Aorta (tissue), 5 donors: ENCODE measurements at places on chromosomes 5 and 9.

DNA sequence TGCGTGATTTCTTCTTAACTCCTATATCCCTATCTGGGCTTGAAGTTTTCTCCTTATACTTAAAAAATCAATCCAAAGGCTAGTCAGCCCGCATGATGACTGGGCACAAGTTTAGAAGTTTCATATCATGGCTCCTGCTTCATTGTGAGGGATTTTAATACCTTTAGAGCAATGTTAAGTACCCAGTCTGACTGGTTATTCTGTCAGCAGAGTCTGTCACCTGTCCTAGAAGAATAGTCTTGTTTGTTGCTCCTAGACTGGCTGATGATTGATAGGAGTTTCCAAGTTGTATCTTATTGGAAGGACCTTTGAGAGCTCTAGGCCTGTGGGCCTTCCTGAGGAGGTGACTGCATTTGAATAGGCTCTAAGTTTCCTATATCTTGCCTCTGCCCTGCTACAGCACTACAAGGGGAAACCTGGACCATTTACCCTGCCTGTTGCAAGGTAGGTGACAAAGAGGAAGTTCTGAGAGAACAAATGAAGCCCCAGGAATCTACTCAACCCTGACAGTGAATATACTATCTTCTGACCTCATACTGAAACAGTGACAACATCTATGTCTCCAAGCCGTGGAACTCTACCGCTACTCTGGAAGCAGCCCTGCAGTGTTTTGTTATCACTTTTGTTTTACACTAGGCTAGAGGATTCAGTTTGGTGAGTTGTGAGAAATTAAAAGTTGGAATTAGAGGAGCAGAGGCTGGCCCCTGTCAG is 66.5 kb downstream of the F2RL2 start:
- DNase-seq, result no peak
- H3K36me3 ChIP-seq, result no peaks in the 10 kb centered on the region
- no peak overlapping the region for H3K4me3 ChIP-seq
- H3K27me3 ChIP-seq, result no peaks in the 10 kb centered on the region
- H3K27ac ChIP-seq, result no peak overlapping the region

GRCh38 chr9:96874947-96875460 is 20.7 kb upstream of the ZNF782 start:
- H3K27ac ChIP-seq, result no peak overlapping the region
- H3K36me3 ChIP-seq, result no peaks in the 10 kb centered on the region
- peaks cover 2% of the 10 kb centered on the region for H3K4me1 ChIP-seq
- no peaks in the 10 kb centered on the region for H3K27me3 ChIP-seq
- no peak for DNase-seq
- H3K4me3 ChIP-seq, result no peak overlapping the region

- no peak overlapping the region for H3K27ac ChIP-seq
- H3K36me3 ChIP-seq, result no peaks in the 10 kb centered on the region
- DNase-seq, result no peak
- no peaks in the 10 kb centered on the region for H3K4me1 ChIP-seq
- no peak overlapping the region for H3K4me3 ChIP-seq
- no peaks in the 10 kb centered on the region for H3K27me3 ChIP-seq
Observed at GRCh38 chr5:16550316-16550952, 66.4 kb downstream of the RETREG1 start.

- H3K4me3 ChIP-seq, result no peak overlapping the region
- peaks cover 5% of the 10 kb centered on the region for H3K4me1 ChIP-seq
- H3K27ac ChIP-seq, result no peak overlapping the region
- DNase-seq, result no peak
- H3K27me3 ChIP-seq, result no peaks in the 10 kb centered on the region
Observed at GRCh38 chr9:33943389-33943788, 105.3 kb downstream of the UBAP2 start.

GRCh38 chr5:14414007-14414406 is 167.6 kb upstream of the OTULINL start:
- H3K36me3 ChIP-seq, result no peaks in the 10 kb centered on the region
- no peaks in the 10 kb centered on the region for H3K4me1 ChIP-seq
- no peak for DNase-seq
- H3K4me3 ChIP-seq, result no peak overlapping the region
- no peak overlapping the region for H3K27ac ChIP-seq
- H3K27me3 ChIP-seq, result no peaks in the 10 kb centered on the region

- peak overlapping the region; percentile 23 for H3K27ac ChIP-seq
- no peak overlapping the region for H3K4me3 ChIP-seq
- H3K36me3 ChIP-seq, result no peaks in the 10 kb centered on the region
Observed at GRCh38 chr5:71748360-71748759, 29.3 kb downstream of the CARTPT start.

- no peak overlapping the region for H3K27ac ChIP-seq
- no peaks in the 10 kb centered on the region for H3K27me3 ChIP-seq
- no peak for DNase-seq
- H3K36me3 ChIP-seq, result no peaks in the 10 kb centered on the region
- H3K4me1 ChIP-seq, result peaks cover 2% of the 10 kb centered on the region
- no peak overlapping the region for H3K4me3 ChIP-seq
Observed at GRCh38 chr5:113212244-113212920, 222.4 kb downstream of the TSSK1B start.

DNA sequence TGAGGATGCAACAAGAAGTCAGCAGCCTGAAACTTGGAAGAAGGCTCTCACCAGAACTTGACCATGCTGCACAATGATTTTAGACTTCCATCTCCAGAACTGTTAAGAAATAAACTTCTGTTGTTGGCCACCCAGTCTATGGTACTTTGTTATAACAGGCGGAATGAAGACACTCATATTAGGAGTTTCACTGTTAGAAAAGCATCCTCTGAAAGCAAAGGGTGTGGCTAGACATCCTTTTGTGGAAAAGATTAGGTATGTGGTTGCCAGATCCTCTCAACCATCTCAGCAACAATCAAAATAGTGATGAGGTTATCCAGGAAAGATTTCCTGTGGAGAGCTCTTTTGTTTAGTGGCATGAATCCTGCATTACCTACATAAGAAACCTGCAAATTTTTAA is 20.7 kb downstream of the ITGA2 start:
- no peak for DNase-seq
- no peaks in the 10 kb centered on the region for H3K36me3 ChIP-seq
- no peaks in the 10 kb centered on the region for H3K4me1 ChIP-seq
- H3K27me3 ChIP-seq, result no peaks in the 10 kb centered on the region
- H3K4me3 ChIP-seq, result no peak overlapping the region

- peaks cover 12% of the 10 kb centered on the region for H3K36me3 ChIP-seq
- no peaks in the 10 kb centered on the region for H3K27me3 ChIP-seq
- H3K4me1 ChIP-seq, result no peaks in the 10 kb centered on the region
- H3K4me3 ChIP-seq, result no peak overlapping the region
- no peak overlapping the region for H3K27ac ChIP-seq
Observed at GRCh38 chr5:36177715-36178523, 26.0 kb downstream of the SKP2 start.

- DNase-seq, result no peak
- no peak overlapping the region for H3K27ac ChIP-seq
- H3K4me3 ChIP-seq, result no peak overlapping the region
- H3K27me3 ChIP-seq, result no peaks in the 10 kb centered on the region
- H3K4me1 ChIP-seq, result no peaks in the 10 kb centered on the region
Observed at GRCh38 chr9:84270847-84271530, 69.6 kb downstream of the SLC28A3 start.

DNA sequence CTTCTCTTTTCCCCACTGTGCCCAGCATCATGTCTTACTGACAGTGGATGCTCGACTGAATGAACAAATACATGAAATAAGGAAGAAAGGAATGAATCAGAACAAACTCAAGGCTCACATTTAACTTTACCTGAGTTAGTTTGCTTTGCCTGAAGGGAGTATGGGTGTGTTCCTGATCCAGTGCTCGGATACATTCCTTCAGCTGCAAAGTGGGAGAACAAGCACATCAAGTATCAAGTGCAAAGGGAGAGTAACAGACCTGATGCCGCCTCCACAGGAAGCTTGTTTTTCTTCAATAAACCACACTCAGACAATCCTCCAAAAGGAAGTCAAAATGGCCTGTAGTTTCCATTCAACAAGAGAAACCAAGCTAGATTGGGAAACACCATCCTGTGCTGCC is 66.1 kb downstream of the KIF24 start:
- no peak overlapping the region for H3K27ac ChIP-seq
- no peak for DNase-seq
- H3K36me3 ChIP-seq, result no peaks in the 10 kb centered on the region
- H3K4me3 ChIP-seq, result no peak overlapping the region
- no peaks in the 10 kb centered on the region for H3K4me1 ChIP-seq

- H3K27me3 ChIP-seq, result no peaks in the 10 kb centered on the region
- DNase-seq, result no peak
- no peaks in the 10 kb centered on the region for H3K36me3 ChIP-seq
- H3K4me3 ChIP-seq, result no peak overlapping the region
- no peaks in the 10 kb centered on the region for H3K4me1 ChIP-seq
Observed at GRCh38 chr9:90249094-90249493, 393.5 kb downstream of the DIRAS2 start.

GRCh38 chr5:136276087-136276486 is 83.1 kb upstream of the SMIM32 start:
- no peaks in the 10 kb centered on the region for H3K36me3 ChIP-seq
- H3K4me3 ChIP-seq, result no peak overlapping the region
- no peak overlapping the region for H3K27ac ChIP-seq
- DNase-seq, result no peak

DNA sequence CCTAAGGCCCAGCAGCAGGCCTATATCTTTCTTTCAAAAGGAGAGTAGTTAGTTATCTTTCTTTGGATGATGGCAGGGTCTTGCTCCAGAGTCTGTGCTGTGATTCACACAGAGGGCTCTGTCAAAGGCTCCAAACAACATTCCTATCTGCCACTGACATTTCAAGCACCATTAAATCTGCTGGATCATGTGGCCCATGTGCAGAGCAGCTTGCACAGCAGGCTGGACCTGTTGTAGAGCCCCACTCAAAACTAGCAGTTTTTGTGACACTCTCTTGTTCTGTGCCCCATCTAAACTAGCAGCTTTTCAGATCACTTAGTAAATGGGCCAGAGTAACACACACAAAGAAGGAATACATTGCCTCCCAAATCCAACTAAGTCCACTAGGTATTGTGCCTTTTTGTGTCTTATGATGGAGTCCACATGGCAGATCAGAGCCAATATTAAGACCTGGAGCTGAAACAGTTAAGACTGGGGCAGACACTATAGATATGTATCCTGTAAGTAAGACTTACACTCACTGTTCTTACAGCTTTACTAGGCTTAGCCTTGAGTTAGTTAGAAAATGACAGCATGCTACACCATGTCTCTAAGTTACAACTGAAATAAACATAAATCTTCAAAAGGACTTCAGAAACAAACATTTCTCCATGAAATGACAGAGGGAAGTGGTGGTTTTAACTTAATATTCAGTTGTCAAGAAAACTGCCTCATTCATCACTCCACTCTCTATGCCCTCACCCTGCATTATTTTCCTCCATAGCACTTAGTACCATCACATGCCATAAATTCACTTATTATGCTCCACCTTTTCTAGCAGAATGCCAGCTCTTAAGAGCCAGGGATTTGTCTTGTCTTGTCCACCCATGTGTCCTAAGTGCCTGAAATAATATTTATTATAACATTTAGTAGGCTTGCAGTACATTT is 400.9 kb downstream of the RAB3C start:
- no peaks in the 10 kb centered on the region for H3K4me1 ChIP-seq
- no peaks in the 10 kb centered on the region for H3K27me3 ChIP-seq
- no peaks in the 10 kb centered on the region for H3K36me3 ChIP-seq
- no peak for DNase-seq
- H3K4me3 ChIP-seq, result no peak overlapping the region

GRCh38 chr9:126861707-126862103 is 1.3 kb downstream of the ZBTB34 start:
- no peaks in the 10 kb centered on the region for H3K27me3 ChIP-seq
- H3K27ac ChIP-seq, result no peak overlapping the region
- no peaks in the 10 kb centered on the region for H3K36me3 ChIP-seq
- H3K4me1 ChIP-seq, result peaks cover 11% of the 10 kb centered on the region

- no peaks in the 10 kb centered on the region for H3K27me3 ChIP-seq
- no peak overlapping the region for H3K27ac ChIP-seq
- no peak overlapping the region for H3K4me3 ChIP-seq
- no peaks in the 10 kb centered on the region for H3K4me1 ChIP-seq
- no peak for DNase-seq
Observed at GRCh38 chr9:128251732-128252100, 24.1 kb downstream of the GOLGA2 start.

GRCh38 chr9:94950579-94951323 is 224.3 kb downstream of the AOPEP start:
- peak overlapping the region; percentile 66 for H3K27ac ChIP-seq
- no peaks in the 10 kb centered on the region for H3K27me3 ChIP-seq
- H3K4me3 ChIP-seq, result no peak overlapping the region
- H3K4me1 ChIP-seq, result peaks cover 11% of the 10 kb centered on the region
- H3K36me3 ChIP-seq, result peaks cover 3% of the 10 kb centered on the region

DNA sequence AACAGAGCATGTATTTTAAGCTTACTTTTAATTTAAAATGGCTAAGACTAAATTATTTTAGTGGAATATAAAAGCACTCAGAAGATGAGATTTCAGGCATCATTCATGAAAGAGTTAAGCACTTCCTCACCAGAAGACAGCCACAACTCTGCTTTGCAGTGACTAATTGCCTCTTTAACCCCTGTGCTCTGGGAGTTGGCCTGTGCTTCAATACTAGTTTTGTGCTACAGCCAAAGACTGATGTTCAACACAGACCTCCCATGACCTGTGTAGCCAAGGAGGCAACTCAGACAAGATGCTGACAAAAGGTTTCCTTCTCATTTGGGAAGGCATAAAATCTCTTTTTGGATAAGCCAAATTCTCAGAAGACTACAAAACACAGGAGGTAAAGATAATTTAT is 353.5 kb downstream of the FBXL17 start:
- no peaks in the 10 kb centered on the region for H3K36me3 ChIP-seq
- H3K4me1 ChIP-seq, result no peaks in the 10 kb centered on the region
- H3K27ac ChIP-seq, result no peak overlapping the region
- H3K27me3 ChIP-seq, result no peaks in the 10 kb centered on the region

- no peaks in the 10 kb centered on the region for H3K4me1 ChIP-seq
- H3K27me3 ChIP-seq, result no peaks in the 10 kb centered on the region
- H3K36me3 ChIP-seq, result no peaks in the 10 kb centered on the region
- no peak overlapping the region for H3K27ac ChIP-seq
- peak; percentile 30 for DNase-seq
Observed at GRCh38 chr9:92660266-92660665, 9.7 kb downstream of the IPPK start.

DNA sequence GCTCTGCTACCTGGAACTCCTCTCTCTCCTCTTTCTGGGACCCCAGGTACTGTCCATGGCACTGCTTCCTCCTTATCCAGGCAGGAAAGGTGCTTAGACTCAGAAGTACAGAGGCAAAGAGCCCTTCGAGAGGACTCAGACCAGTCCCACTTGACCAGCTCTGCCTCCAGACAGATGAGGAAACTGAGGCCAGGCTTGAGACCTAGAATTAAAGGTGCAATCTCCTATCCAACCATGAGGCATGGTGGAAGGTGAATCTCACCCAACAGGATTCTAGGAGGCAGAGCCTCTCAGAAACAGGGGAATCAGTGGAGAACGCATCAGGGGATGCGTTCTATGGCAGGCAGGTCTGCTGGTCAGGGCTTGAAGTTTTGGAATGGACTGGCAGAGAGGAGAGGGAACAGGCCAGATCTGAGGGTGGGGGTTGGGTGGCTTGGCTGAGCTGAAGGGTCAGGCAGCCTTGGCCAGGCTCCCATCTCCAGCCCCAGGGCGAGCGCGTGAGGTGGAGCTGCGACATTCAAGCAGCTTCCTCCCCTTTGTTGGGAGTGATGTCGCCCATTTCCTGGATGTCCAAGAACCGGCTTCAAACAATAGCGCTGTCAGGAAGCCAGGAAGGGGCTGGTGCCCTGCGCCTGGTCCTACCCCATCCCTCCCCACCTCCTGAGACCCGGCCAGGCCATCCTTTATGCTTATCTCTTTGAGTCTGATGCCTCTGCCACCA is 26.2 kb downstream of the NDUFA8 start:
- no peak overlapping the region for H3K4me3 ChIP-seq
- no peaks in the 10 kb centered on the region for H3K36me3 ChIP-seq
- no peaks in the 10 kb centered on the region for H3K27me3 ChIP-seq
- no peak overlapping the region for H3K27ac ChIP-seq
- DNase-seq, result no peak
